ENCODE measurements at places on chromosomes 4 and X.

- DNase-seq = no peak
Measured at GRCh38 chrX:139187738-139188137, 342.8 kb upstream of the F9 start.

DNA sequence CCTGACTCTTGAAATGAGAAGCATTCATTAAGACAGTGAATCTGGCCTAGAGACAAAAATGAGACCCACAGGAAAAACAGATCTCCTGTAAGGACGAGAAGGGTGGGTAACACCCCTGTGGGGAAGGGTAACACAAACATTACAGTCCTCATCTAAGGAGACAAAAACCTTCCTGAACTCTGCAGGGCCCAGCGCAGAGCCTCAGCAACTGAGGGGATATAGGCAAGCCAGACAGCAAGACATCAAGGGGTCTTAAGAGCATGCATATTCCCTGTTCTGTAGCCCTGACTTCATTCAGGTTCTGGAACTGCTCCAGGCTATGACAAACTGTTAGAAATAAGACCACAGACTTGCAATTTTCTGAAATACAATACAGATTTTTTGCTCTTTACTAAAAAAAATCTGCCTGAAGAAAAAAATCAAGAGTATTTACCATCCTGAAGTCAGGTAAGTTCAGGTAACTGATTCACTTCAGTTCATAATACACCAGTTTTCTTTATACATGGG lies 15.5 kb downstream of the COX18 start:
- DNase-seq = no peak

DNA sequence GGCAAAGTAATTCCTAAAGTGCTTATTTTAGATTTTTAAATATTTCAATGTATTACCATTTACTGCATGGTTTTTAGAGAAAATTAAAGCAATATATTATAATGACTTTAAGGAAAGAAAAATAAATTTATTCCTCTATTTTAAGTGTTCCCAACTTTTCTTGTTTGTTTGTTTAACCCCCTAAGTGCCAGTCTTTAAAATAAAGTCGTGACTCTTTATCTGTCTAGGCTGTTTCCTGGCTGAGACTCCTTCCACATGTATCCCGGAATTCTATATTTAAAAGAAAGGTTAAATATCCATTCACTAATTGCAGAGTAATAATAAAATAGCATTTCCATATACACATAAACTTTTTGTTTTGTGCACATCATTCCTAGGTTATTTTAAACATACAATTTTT lies 71.2 kb downstream of the GAB1 start:
- no peak for DNase-seq

DNA sequence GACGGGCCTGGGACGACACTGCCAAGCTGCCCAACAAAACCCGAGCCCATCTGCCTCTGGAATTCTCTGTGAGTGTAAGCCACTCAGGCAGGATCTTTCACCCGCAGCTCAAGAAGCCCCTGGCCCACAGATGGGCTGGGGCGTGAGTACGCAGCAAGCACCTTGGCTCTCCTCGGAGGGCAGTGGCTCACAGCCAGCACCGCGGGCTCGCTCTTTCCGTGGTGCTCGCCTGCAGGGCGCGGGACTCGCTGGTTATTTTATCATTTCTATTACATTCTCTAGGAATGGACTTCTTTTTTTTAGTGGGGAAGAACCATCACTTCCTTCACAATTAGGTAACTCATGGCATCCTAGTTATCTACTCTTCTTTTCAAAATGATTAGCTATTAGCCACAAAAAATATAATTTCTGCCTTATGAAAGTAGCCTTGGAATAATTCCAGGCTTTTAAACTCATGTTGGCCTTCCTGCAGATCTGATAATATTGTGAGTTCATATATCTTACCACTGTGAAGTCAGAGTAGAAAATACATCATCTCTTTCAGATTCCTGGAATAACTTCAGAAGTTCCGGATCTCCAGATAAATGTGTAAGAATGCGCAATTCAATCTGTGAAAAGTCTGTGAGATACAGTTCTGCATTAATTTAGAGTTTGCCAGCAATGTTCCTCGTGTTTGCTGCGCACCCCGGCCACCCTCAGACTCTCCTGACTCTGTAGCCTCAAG lies 68.6 kb downstream of the NAT8L start:
- DNase-seq = no peak

DNA sequence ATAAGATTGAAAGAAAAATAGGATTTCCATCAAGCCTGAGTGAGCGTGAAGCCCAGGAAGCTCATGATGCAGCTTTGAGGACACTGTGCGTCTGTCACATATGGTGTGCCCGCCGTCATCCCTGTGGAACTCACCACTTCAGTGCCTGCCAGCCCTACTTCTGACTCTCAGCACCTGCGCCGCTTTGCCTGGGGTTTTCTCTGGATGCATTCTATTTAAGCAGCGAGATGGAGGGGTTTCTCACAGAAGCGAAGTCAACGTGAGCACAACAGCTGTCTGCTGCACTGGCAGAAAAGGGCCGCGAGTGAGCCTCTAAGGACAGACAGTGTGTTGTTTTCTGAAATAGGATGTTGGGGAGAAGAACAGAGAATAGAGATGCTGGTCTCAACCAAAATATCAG lies 6.2 kb upstream of the TMEM128 start:
- no peak for DNase-seq

GRCh38 chr4:172168888-172169287 lies 355.7 kb downstream of the GALNTL6 start:
- DNase-seq = no peak

GRCh38 chrX:63743596-63743995 lies 41.4 kb downstream of the ARHGEF9 start:
- DNase-seq = no peak

GRCh38 chrX:150269605-150270254 lies 93.4 kb upstream of the MAMLD1 start:
- no peak for DNase-seq

- DNase-seq = no peak
Measured at GRCh38 chr4:144206711-144207110, 66.2 kb upstream of the GYPA start.

Data from memory B cell (primary cell).